ENCODE measurements at places on chromosomes 2 and 18.

DNA sequence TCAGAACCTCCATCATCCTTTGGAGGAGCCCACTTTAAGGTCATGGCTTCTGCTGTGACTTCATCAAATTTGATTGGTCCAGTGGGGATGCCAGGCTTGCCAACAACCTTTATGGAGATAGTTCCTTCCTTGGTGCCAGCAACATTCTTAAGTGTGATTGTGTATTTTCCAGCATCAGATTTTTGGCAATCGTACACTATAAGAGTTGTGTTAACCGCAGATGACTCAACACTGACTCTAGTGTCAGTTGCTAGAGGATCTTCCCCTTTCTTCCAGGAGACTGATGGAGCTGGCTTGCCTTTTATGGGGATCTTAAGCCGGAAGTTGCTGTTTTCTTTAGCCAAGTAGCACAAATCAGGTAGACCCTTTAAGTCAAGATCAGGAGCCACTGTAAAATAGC lies 98.7 kb downstream of the PLEKHA3 start:
- no peak for DNase-seq

GRCh38 chr2:105744909-105745853 lies at the start of gene NCK2:
TSS of gene NCK2 (plus strand) at chr2:105744912. CDS start at chr2:105855064, 110,152 bp downstream.
- DNase-seq = no peak

DNA sequence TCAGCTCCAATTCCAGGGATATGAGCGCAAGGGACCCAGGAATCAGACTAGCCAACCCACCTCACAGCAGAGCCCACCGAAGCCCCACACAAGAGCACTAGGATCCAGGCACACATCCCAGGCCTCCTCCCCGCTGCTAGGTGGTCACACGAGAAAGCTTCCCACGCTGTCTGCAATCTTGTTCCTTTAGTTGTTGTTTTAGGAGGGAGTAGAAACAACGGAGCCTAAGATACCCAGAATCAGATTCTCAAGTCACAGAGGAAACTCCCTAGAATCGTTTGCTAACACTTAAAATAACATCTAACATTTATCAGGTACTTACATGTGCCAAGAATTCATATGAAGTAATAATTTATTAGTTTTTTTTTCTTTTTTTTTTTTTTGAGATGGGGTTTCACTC lies 9.7 kb upstream of the ATL2 start:
- no peak for DNase-seq

DNA sequence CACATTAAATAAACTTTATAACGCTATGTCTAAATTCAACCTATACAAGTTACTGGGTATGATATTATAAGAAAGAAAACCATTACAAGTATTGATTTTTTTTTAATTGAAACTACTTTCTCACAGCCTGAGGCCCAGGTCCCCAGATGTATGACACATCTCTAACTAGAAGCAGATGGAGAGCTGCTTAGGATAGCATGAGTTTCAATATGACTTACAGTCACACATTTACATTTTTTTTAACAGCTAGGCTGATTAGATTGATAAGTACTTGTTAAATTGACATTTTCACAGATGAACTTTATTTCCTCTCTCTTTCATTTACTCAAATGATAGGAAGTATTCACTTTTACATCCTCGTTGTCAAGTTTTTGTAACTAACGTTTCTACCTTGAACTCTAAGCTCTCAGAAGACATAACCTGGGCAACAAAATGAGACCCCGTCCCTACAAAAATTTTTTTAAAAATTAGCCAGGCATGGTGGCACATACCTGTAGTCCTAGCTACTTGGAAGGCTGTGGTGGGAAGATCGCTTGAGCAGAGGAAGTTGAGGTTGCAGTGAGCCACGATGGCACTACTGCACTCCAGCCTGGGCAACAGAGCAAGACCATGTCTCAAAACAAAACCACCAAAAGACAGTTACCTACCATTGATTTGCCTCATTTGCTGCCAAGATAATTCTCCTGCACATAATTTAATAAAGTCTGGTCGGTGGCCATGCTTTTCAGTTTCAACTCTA lies 52.4 kb downstream of the STK39 start:
- no peak for DNase-seq

DNA sequence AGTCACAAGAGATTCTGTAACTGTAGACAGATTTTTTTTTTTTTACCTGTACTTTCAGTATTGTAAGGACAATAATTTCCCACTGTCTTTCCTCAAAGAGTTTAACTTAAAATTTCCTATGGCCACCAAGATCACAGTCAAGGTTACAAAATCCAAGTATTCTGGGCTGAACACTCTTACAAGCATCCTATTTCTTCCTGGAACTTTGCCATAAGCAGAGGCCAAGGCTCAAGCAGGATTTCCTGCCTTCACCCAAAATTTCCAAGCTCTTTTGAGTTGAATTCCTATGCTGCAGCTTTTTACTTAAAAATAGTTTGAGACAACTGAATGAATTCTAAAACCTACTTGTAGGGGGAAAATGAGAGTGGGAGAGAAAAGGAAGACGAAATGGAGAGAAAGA lies 299.4 kb downstream of the ZNF516 start:
- no peak for DNase-seq

DNA sequence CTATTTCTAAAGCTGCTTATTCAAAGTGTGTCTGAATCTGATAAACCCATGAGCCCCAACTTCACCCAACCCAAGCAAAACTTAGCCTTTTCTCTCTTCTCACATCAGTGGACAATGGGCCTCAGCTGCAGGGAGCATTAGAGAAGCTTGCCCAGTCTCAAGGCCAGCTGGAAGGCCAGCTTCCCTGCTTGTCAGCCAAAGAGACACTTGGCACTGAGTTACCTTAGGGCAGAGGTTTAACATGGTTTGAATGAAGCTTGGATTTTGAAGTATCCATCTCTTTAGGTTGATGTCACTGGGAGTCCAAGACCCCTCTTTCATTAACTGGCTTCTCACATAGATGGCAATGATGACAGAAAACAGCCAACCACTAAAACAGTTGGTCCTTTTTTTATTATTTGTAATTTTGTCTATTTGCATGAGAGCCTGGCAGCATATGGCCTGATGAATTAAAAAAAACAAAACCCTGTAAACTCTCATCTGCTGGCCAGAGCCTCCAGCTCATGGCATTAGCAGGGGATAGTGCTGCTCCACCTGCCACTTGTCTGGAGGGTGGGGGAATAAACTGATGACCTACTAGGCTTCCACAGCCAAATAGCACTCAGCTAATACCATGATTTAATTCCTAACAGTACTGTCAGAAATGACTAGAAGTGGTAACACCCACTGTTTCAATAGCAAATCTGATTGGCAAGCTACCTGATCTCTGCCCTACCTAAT lies 137.0 kb downstream of the UBE2E3 start:
- no peak for DNase-seq

- no peak for DNase-seq
These were observed 15.2 kb downstream of the FBXO41 start for GRCh38 chr2:73268830-73269685.

- no peak for DNase-seq
These were observed 47.1 kb upstream of the REL start for GRCh38 chr2:60834270-60834717.

GRCh38 chr2:30422444-30423040 lies 24.5 kb upstream of the LCLAT1 start:
- no peak for DNase-seq

- DNase-seq = no peak
These were observed 5.5 kb upstream of the KIF1A start for GRCh38 chr2:240825476-240825875.

DNA sequence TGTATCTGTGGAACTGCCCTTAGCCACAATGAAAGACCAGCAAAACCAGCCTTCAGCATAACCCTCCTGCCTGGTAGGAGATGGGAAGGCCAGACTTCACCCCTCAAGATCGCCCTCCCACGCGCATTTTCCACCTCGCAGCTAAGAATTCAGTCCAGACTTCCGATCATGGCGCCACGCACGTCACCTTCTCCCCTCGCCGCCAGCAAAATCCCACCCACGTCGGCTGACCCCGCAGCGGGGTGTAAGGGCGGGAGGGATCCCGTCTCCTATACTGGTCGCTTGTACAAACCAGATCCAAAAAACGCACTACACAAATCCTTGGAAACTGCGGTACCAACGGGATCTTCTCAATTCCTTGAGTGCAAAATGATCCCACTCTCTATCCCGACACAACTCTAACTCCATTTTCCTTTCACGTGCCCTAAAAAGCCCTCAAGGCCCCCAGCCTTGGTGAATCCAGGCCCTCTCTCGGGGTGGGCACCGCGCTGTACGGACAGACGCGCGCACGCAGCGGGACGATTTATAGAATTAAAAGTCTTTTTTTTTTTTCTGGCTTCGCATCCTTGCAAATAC lies 1.0 kb upstream of the BMPR2 start:
- no peak for DNase-seq

DNA sequence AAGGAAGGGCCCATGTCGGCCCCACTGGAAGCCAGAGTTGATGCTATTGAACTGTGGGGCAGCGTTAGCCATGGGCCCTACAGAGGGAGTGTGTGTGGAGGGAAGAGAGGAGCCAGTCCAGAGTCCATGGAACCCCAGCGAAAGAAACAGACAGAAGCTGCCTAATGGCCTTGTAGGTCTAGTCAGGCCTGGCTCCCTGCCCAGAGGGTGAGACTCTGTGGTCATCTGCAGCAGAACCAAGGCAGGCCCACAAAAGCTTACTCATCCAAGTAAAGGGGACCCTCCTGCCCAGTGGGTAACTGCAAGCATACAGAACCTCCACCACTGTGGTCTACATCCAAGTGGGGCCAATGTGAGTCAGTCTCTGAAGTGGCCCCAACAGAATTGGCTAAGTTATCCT lies 439.8 kb downstream of the TGIF1 start:
- peak; percentile 23 for DNase-seq

DNA sequence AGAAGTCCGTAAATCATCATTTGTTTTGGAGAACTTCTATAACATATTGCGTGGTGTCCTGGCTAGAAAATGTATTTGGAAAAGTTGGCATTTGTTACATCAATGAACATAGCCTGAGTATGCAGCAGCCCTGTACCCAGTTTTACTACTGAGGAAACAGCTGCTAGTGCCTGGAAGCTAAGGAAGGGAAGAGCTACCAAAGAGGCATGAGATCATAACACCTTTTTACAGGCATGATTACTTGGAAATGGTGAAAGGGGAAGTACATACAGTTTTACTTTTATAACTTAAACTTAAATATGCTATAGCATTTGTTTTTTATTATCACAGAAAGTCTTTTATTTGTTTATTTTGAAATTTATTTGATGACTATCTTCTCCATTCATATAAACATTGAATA lies 128.4 kb upstream of the MC4R start:
- DNase-seq = no peak

GRCh38 chr18:28607991-28608390 lies 431.1 kb upstream of the CDH2 start:
- no peak for DNase-seq

DNA sequence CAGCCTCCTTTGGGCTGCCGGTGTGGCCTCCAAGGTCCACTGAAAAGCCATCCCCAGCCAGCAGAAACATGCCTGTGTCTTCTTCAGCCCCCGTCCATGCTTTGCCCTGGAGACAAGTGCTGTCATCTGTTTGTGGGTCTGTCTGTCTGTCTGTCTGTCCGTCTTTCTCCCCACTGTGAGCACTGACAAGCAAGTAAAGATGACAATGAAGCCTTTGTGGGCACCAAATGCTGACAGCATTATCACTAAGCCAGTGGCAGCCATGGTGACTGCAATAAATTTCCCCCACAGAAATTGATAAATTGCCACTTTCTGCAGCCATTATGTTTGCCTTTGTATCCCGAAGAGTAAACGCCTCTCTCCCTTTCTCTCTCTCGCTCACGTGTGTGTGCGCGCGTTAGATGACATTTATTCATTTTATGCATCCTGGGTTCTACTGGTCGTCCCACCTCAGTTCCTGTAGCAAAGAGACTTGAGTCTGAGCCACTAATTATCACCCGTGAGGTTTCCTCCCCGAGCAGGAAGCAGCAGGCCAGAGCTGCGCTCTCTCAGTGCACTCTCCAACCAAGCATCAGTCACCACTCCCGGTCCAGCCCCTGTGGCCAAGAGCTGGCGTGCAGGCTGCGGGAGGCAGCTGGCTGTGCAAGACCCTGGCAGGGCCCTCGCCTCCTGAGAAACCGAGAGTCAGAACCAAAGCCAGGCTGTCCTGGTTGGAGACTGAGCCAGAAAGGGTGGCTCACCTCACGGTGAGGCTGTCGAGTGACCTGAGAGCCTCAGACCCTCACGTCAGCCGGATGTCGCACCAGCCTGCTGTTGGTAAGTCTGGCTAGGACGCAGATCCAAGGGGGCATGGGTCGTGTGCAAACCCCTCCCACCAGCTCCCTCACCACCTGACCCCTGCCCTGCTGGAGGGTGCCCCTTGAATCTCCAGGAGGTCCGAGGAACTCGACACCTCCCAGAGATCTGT lies 6.9 kb downstream of the STEAP3 start:
- no peak for DNase-seq

All from foreskin keratinocyte (primary cell).